Astrocyte of the cerebellum (primary cell): ENCODE measurements at places on chromosomes 11 and 22.

GRCh38 chr11:111510311-111510710 is 1.9 kb downstream of the BTG4 start:
- no peak for DNase-seq

DNA sequence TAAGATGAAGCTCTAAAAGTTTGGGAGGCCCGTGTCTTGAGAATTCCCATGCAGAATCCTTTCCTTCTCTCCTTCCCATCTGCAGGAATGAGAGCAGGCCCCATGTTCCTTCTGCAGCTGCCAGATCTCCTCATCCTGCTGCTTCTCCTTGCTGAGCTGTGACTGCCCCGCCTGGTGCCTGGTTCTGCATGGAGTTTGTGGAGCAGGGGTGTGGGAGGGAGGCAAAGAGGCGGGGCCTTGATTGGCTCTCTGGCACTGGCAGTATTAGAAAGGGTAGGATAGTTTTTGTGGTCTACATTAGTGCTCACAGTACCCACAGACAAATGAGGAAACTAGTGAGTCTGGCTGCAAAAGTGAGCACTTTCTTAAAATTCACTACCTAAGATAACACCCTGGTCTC is 91.1 kb upstream of the CLPB start:
- no peak for DNase-seq

- DNase-seq = no peak
These were observed 7.2 kb downstream of the ARSA start for GRCh38 chr22:50620593-50621355.

GRCh38 chr11:27294654-27295053 is 68.4 kb downstream of the CCDC34 start:
- no peak for DNase-seq

GRCh38 chr11:99960536-99960935 is 726.6 kb upstream of the ARHGAP42 start:
- no peak for DNase-seq

- no peak for DNase-seq
These were observed 13.7 kb downstream of the APBB1 start for GRCh38 chr11:6405052-6405667.

- DNase-seq = no peak
These were observed 104.1 kb downstream of the ETS1 start for GRCh38 chr11:128483211-128483788.

- no peak for DNase-seq
These were observed 1.8 kb upstream of the ANKK1 start for GRCh38 chr11:113385749-113386148.

- no peak for DNase-seq
These were observed 8.9 kb downstream of the ZNRF3 start for GRCh38 chr22:28892175-28892731.

DNA sequence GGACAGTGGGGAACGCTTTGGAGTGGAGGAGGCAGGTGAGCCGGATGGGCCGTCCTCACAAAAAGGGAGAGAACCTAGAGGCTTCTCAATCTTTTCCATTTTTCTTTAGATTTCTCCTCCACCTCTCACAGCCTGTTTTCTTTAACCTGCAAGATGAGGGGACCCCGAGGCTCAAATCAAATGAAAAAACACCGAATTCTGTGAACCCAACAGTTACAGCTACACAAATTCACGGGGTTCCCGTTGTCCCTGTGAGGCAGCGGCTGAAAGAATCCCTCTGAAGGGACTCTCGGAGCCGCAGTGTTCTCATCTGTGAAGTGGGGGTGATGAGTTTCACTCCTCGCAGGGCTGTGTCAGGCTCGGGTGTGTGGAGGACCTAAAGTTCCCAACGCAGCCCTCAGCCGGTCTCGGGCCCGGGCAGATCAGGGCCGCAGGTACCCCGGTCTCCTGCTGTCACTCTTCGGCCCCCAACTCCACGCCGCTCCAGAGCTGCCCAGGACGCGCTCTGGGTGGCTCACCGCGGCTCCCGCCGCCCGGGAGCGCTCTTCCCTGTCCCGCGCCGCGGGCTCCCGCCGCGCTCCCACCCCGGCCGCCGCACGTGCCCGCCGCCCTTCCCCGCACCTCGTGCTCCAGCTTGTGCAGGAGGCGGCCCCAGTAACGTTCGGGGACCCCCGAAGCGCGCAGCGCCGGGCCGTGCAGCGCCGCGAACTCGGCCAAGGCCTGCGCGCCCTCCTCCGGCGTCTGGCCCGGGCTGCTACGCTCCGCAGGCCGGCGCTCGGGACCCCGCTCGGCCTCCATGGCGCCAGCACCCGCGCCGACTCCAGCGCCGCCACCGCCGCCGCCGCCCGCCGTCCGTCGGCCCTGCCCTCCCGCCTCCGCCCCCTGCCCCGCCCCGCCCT is at the start of gene TTLL12:
Gene TTLL12 (minus strand): TSS at position 863 of the 899 bp plus-strand sequence. CDS start 65 bp downstream, at position 798.
- DNase-seq = no peak
